ENCODE measurements at places on chromosomes 7 and 10. TPM values are rescaled to one million over a fixed set of nuclear protein-coding genes. Genes with fewer than 3 reads are reported as not detected.
A peak's percentile ranks its signal among the peaks of the same experiment; 100 is the strongest.

STEAP1 gene
- 3.5 TPM for total RNA-seq

GRCh38 chr10:70459774-70460490 is 18.5 kb upstream of the NODAL start:
- H3K4me1 ChIP-seq: peaks cover 5% of the 10 kb centered on the region
- H3K4me3 ChIP-seq: no peak overlapping the region
- H3K27me3 ChIP-seq: peaks cover 75% of the 10 kb centered on the region
- no peak overlapping the region for H3K27ac ChIP-seq

GRCh38 chr10:126384269-126384873 is 3.9 kb downstream of the ADAM12 start:
- no peak overlapping the region for H3K4me3 ChIP-seq
- no peak overlapping the region for H3K27ac ChIP-seq
- no peak for DNase-seq
- H3K4me1 ChIP-seq: no peaks in the 10 kb centered on the region

DNA sequence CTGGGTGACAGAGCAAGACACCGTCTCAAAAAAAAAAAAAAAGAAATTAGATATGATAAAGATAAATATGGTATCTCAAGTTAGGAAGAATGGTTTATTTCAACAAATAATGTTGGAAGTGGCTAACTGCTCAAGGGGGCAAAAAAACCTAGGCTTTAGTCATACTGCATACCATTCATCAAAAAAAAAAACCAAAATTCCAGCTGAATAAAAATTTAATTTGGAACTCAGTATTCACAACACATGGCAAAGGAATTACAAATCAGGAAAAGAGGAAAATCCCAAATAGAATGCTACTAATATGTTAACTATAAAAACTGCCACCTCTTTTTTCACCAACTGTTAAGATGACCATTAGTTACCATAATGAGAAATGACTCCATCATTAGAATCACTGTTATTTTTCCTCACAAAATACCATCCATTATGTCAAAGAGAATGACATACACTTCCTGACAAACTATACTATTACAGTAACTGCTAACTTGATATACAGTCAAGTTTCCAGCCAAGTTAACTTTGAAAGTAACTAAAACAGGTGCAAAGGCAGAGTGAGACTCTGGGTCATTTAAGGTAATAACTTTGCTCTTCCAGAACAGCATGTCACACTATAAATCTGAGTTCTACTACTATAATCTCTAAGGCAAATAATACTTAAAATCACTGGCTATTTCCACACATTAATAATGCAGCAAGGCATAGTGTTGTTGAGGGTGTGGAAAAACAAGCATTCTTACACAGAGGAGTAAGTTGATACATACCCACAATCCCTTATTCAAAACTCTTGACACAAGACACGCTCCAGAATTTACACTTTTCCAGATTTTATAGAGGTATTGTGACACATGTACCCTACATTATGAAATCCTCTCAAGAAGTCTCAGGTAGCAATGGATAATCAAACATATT is 10.2 kb downstream of the KBTBD2 start:
- no peak for DNase-seq
- H3K4me3 ChIP-seq: no peak overlapping the region
- peaks cover 20% of the 10 kb centered on the region for H3K4me1 ChIP-seq
- H3K36me3 ChIP-seq: peaks cover 24% of the 10 kb centered on the region
- H3K27me3 ChIP-seq: no peaks in the 10 kb centered on the region

- H3K27me3 ChIP-seq: no peaks in the 10 kb centered on the region
- no peak overlapping the region for H3K4me3 ChIP-seq
- no peaks in the 10 kb centered on the region for H3K36me3 ChIP-seq
- H3K4me1 ChIP-seq: no peaks in the 10 kb centered on the region
- DNase-seq: no peak
Observed at GRCh38 chr10:52111101-52111891, 202.8 kb upstream of the DKK1 start.

GRCh38 chr10:6136215-6137201 is 47.7 kb downstream of the RBM17 start:
- H3K36me3 ChIP-seq: no peaks in the 10 kb centered on the region
- no peak for DNase-seq
- peaks cover 22% of the 10 kb centered on the region for H3K4me1 ChIP-seq
- H3K4me3 ChIP-seq: no peak overlapping the region
- no peak overlapping the region for H3K27ac ChIP-seq

THNSL1 gene
- total RNA-seq: 6.2 TPM

FANK1 gene
- 0.22 TPM for total RNA-seq

MKRN1 gene
- 87.5 TPM for total RNA-seq

DNA sequence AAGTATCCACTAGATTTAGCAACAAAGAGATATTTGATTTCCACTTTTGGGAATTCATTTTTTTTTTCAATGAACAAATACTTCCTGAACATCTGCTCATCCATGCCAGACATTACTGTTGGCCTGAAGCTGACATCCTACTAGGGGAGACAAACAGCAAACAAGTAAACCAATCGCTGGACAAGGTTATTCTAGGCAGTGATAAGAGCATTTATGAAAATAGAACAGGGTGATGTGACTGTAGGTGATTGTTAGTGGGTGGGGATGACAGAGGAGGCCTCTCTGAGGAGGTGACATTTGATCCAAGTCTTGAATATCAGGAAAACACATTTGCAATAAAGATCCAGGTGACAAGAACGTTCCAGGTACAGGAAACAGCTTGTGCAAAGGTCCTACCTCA is 89.1 kb upstream of the FAM180A start:
- no peak overlapping the region for H3K27ac ChIP-seq
- peaks cover 22% of the 10 kb centered on the region for H3K27me3 ChIP-seq
- DNase-seq: no peak
- H3K36me3 ChIP-seq: no peaks in the 10 kb centered on the region
- H3K4me3 ChIP-seq: no peak overlapping the region

DNA sequence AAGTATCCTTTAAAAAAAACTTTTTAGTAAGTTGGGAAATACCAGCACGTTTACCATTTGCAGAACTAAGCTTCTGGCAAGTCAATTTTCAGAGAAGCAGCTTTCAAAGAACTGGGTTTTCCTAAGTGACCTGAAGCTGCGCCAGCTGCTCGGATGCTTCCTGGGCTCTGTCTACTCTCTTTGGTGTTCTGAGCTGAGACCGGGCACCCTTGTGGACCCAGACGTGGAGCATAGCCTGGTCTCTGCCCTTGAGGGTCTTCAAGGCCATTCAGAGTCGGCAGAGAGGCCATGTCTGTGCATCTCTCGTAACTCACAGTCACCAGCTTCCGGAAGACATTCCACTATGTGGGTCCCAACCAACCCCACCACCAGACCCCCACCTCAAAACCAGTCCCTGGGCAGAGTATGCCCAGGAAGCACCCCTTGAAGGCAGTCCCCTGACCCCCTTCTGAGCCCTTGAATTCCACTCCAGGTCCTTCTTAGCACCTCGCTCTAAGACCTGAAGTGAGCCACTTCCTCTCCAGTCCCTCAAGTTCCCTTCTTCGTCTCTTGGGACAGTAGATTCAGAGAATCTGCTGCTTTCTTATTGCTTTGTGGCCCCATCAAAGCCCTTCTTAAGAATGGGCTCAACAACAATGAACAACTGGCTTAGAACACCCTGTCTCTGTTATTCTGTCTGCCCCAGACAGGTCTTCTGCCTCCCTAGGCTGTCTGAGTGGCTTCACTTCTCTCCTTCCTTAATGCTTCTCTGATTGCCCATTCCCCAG is 8.5 kb downstream of the CALML5 start:
- H3K4me1 ChIP-seq: peaks cover 10% of the 10 kb centered on the region
- no peaks in the 10 kb centered on the region for H3K27me3 ChIP-seq

SLC4A2 gene
- total RNA-seq: 363 TPM

DNA sequence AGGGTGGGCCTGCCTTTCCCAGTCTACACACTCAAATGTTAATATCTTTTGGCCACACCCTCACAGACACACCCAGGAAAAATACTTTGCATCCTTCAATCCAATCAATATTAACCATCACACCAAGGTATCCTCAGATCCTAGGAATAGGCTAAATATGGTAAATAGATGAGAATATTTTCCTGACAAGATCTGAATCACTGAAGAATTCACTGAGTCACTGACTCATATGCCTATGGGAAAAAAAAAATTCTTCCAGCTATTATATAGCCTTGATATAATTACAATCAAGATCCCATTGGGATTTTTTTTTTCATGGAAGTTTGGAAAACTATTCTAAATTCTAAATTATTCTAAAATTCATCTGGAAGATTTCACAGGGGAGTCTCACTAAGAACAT is 65.8 kb downstream of the INHBA start:
- DNase-seq: no peak
- H3K4me1 ChIP-seq: no peaks in the 10 kb centered on the region
- no peak overlapping the region for H3K4me3 ChIP-seq
- H3K27me3 ChIP-seq: no peaks in the 10 kb centered on the region
- H3K27ac ChIP-seq: no peak overlapping the region

DNA sequence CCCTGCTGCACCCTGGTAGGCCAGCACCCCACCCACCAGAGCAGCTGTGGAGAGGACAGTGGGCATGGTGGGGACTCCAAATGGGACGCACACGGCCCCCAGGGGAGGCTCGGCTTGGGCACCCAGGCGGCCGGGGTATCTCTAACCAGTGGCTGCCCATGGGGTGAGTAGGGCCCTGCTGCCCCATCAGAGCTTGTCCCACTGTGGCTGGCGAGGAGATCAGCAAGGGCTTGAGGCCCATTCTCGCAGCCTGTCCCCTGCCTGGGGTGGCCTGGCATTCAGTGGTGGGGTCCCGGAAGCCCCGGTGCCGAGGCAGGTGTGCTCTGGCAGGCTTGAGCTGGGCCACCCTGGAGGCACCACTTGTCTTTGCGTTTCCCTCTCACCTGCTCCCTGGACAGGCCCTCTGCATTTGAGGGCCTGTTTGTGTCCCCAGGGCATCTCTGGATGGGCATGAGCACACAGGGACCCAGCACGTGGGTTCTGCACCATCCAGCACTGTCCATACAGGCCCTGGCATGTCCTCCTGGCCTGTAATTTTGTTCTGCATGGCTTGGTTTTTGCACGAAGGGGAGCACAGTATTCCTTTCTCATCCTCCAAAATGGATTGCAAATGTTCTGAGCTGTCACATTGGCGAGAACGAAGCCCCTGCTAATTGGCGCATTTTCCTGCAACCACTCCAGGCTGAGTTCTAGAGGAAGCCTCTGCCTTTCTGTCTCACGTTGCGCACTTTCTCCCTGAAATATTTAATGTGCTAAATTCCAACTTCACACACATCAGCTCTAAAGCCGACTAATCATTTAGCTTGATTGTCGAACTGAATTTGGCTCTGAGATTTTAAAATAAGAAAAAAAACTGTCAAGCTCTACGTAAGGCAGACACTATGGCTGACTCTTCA is 27.2 kb downstream of the PWWP2B start:
- H3K4me3 ChIP-seq: no peak overlapping the region
- H3K4me1 ChIP-seq: peaks cover 18% of the 10 kb centered on the region
- H3K36me3 ChIP-seq: no peaks in the 10 kb centered on the region
- H3K27ac ChIP-seq: no peak overlapping the region

- no peaks in the 10 kb centered on the region for H3K36me3 ChIP-seq
- H3K27me3 ChIP-seq: peaks cover 10% of the 10 kb centered on the region
- no peaks in the 10 kb centered on the region for H3K4me1 ChIP-seq
- H3K27ac ChIP-seq: no peak overlapping the region
- DNase-seq: no peak
- H3K4me3 ChIP-seq: no peak overlapping the region
Observed at GRCh38 chr7:159239028-159239427, 94.4 kb upstream of the VIPR2 start.

DNA sequence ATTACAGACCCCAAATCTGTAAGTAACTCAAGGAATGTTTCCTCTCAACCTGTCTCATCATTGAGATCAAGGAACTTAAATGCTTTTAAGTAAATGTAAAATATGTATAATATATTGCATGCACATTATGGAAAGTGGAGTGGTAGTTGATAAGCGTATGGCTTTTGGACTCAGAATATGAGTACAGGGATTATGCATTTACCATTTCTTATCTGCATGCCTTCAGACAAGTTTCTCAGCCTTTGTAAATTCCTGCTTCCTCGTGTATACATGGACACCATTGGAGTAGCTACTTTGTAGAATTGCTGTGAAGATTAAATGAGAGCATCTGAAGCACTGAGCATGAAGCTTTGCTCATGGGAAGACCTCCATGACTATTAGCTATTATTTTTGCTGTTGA is 70.5 kb downstream of the CACNB2 start:
- no peaks in the 10 kb centered on the region for H3K4me1 ChIP-seq
- no peak for DNase-seq
- peaks cover 2% of the 10 kb centered on the region for H3K27me3 ChIP-seq
- no peak overlapping the region for H3K27ac ChIP-seq
- no peaks in the 10 kb centered on the region for H3K36me3 ChIP-seq
- no peak overlapping the region for H3K4me3 ChIP-seq

LFNG gene
- total RNA-seq: 0.89 TPM

NCAPG2 gene
- 103 TPM for total RNA-seq

DNA sequence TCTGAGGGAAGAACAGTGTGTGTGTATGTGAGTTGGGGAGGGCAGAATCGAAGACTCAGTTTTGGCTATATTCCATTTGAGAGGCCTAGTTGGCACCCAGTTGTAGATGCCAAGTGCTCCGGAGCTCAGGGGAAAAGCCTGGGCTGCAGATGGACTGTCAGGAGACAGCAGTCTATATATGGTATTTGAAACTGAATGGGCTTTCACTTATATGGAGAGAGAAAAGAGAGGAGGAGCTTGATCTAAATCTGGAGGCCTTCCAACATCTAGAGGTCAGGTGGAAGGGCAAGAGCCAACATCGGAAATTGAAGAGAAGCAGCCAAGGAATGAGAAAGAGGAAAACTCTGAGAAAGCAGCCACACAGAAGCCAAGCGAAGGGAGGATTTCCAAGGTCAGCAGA is 350.8 kb upstream of the BMPER start:
- no peaks in the 10 kb centered on the region for H3K4me1 ChIP-seq
- H3K27ac ChIP-seq: no peak overlapping the region
- H3K27me3 ChIP-seq: no peaks in the 10 kb centered on the region
- H3K4me3 ChIP-seq: no peak overlapping the region
- no peaks in the 10 kb centered on the region for H3K36me3 ChIP-seq
- DNase-seq: no peak

- no peak for DNase-seq
- H3K27ac ChIP-seq: peak overlapping the region; percentile 90
- peak overlapping the region; percentile 68 for H3K4me3 ChIP-seq
- H3K4me1 ChIP-seq: peaks cover 4% of the 10 kb centered on the region
- H3K27me3 ChIP-seq: no peaks in the 10 kb centered on the region
Observed at GRCh38 chr7:118185163-118185860, 1.3 kb downstream of the LSM8 start.

GRCh38 chr7:111083413-111083812 is 7.5 kb upstream of the LRRN3 start:
- H3K36me3 ChIP-seq: no peaks in the 10 kb centered on the region
- no peak for DNase-seq
- H3K4me1 ChIP-seq: no peaks in the 10 kb centered on the region
- H3K4me3 ChIP-seq: no peak overlapping the region
